ENCODE measurements at places on chromosomes 7 and 10.

DNA sequence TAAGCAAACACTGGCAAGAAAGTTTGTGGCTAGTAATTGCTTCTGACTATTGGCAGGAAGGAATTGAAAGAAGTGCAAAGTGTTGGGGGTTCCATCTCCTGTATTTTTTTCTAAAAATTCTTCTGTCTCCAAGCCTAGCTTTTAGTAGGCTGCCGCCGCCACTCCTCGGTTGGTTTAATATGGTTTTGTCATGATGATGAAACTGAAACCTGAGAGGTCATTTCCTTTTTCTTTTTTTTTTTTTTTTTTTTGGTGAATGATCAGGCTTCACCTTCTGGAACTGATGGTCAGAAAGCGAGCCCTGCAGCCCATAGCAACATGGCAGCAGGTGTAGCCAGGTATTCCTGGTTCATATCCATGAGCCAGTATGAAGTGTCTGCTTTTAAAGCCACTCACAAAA is 75.3 kb upstream of the AGBL3 start:
- no peak for DNase-seq

- DNase-seq: no peak
Observed at GRCh38 chr7:106041140-106041717, 70.9 kb downstream of the SYPL1 start.

- DNase-seq: no peak
Observed at GRCh38 chr7:68235937-68236336, 1239.3 kb downstream of the TYW1 start.

- DNase-seq: no peak
Observed at GRCh38 chr10:8230902-8231301, 176.4 kb downstream of the GATA3 start.

GRCh38 chr10:33421789-33422462 is 87.5 kb upstream of the NRP1 start:
- no peak for DNase-seq

DNA sequence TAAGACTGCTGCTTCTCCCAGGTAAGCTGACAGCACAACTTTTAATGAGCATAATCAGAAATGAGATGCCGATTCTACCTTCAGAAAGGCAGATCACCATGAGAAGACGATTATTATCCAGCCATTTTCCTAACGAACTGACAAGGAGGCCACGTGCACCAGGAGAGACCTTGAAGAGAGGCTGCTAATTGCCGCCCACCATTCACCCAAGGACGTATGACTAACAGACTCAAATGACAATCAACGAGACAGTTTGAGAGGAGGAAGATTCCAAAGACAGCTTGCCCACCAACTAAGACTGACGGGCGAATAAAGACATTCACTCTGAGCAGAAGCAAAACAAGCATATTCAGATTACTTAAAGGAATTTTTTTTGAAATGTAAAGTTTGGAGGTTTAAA is 301.9 kb upstream of the TAC1 start:
- DNase-seq: no peak

GRCh38 chr10:86849181-86849894 is 92.9 kb downstream of the BMPR1A start:
- DNase-seq: no peak

All from stimulated activated CD8-positive, alpha-beta memory T cell treated with anti-CD3 and anti-CD28 coated beads, Interleukin-4, amount 100 ng/mL, for 4 hours (primary cell).